NCI-H187 (cell line): ENCODE measurements at places on chromosomes 5 and 9.
A peak's percentile ranks its signal among the peaks of the same experiment; 100 is the strongest.

DNA sequence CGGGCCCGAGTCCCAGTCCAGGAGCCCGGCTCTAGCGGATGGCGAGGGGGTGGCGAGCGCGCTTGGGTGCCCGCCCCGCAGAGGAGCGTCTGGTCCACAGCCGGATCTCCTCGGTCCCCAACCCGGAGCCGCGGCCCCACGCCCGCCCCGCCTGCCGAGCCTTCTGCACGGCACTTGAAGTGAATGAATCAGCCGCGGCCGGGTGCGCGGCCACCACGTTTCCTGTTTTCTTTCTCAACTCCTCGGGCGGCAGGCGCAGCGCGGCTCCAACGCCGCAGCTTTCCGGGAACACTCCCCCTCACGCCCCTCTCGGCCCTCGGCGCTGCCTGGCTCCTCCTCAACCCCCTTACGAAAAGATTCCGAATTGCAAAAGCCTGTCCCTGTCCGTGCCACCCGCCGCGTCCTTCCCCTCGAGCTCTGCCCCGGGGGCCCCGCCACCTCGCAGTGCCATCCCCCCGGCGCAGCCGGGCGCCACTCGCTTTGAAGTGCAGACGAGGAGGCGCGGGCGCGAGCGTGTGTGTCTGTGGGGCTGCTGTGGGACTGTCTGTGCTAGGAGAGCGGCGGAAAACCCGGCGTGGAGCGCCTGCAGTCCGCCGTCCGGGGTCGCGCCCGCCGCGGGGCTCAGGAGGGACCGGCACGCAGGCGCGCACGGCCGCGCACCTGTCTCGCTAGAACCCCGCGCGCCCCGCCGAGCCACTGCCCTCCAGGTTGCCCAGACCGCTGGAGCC is 456.6 kb downstream of the RAB3C start:
- no peak for DNase-seq

DNA sequence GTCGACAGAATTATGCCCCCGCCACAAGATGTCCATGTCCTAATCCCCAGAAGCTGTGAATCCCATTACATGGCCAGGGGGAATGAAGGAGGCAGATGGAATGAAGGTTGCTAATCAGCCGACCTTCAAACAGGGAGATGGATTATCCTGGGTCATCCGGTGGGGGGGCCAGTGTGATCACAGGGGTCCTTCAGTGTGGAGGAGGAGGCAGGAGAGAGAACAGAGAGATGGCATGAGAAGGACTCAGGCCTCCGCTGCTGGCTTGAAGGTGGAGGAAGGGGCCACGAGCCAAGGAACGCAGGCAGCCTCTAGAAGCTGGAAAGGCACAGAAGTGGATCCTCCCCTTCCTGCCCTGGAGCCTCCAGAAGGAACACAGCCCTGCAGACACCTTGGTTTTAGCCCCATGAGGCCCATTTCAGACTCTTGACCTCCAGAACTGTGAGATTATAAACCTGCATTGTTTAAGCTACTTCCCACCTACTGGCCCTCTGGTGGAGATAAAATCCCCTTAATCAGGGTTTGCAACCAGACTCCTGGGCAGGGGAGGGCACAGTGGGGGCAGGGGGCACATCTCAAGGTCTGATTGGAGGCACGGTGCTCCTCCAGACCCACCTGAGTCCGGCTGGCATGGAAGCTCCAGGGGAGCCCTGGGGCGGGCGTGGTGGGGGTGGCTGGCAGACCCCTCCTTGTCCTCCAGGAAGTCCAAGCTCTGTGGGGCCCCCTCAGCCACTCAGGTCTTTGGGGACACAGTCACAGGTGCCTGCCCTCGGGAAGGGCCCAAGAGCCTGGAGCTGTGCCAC is 13.8 kb downstream of the PTGES2 start:
- no peak for DNase-seq

DNA sequence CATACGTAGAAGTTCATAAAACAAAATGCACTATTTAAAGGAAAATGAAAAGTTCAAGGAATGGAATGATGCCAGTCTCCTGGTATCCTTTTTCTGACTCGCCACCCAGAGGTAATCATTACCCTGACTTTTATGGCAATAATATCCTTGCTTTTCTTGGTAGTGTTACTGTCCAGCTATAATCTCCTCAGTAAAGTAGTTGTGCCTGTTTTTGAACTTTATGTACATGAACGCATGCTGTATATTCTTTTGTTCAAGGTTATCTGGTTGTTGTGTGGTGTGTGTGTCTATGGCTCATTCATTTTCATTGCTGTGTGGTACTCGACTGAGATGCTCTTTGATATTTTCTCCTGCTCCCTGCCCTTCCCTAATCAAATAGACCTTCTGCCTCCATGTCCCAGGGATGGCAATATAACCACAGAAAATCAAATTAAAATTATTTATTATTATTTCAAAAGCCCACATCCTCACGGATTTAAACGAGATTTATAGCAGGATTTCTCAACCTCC is 29.2 kb upstream of the FBP1 start:
- no peak for DNase-seq

GRCh38 chr9:32551276-32552051 is 663 bp upstream of the SMIM27 start:
- peak; percentile 32 for DNase-seq

GRCh38 chr9:99811172-99811571 is 10.5 kb upstream of the NR4A3 start:
- DNase-seq: no peak

GRCh38 chr5:5092149-5092548 is 48.0 kb upstream of the ADAMTS16 start:
- no peak for DNase-seq

GRCh38 chr5:143733665-143734455 is 78.1 kb upstream of the HMHB1 start:
- no peak for DNase-seq

DNA sequence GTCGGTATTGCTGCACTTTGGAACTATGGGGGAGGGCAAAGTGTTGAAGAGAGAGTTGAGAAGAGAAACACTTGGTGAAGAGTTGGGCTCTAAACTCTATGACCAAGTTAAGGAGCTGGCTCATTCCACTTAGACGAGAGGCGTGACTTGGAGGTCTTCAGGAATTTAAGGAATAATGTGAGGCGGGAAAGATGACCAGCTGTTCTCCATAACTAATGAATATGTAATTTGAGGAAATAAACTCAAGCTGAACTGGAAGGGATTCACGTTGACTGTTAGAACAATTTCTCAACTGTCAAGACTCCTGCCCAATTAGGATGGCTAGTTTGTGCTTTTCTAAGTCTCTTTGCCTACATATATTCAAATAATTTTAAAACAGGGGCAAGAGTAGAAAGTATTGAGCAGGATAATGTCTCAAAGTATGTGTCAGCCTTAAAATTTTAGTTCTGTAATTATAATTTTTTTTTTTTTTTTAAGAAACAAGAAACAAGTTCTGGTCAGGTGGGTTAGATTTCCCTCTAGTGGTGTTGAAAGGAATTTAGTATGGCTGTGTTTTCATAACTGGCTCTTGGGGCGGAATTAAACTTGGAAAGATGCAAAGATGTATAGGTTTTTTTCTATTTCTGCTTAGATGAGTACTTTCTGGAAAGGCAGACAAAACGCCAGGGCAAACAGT is 33.4 kb downstream of the TMEM252 start:
- DNase-seq: no peak

GRCh38 chr5:177440990-177441780 is 5.4 kb upstream of the PRR7 start:
- no peak for DNase-seq

DNA sequence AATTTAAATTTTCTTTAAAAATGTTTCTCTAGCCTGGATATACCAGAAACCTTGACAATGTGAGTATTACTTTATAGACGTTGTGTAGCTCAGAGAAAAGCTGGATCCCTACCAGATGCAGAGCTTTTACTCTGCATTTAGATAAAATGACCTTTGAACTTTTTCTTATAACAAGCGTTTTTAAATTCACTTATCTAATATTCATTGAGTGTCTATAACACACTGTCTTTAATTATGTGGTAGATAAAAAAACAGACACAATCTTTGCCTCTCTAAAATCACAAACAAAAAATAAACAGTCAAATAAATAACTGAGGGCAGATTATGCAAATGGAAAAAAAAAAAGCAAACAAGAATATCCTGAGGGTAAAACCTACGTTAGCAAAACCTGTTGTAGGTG is 773.6 kb downstream of the CDH12 start:
- no peak for DNase-seq

DNA sequence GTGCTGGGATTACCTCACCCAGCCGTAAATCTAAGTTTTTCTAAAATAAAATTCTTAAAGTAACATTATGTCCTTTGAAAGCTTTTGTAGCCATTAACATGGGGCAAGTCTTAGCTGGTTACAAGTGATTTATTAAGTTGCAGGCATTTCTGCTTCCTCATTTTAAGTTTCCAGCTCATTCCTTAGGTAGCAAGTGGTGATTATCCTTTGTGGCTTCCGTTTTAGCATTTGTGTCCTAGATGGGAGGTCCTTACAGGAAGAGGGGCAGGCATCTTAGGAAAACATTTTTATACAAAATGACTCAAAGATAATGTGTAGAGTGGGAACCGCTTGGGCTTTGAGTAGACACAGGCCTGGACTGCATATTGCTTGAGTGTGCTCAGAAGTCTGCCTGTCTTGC is 35.0 kb upstream of the ROPN1L start:
- DNase-seq: no peak

GRCh38 chr5:119412279-119413227 is 39.7 kb upstream of the HSD17B4 start:
- no peak for DNase-seq

DNA sequence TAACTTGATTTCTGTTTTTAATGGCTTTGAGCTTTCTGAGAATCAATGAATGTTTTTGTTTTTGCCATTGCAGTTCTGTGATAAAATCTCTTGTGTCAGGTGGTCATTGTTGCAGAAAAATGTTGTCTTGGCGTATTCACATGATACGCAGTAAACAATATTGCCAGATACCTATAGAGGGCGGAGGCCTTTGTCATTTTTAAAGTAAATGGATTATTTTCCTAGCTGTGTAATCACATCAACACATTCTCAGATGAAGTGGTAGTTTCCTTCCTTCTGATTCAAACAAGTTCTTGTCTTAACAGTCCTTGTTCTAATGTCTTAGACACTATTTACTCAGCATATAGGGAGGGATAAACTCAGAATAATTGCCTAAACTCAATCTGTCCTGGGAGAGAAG is 109.9 kb upstream of the DAB2 start:
- DNase-seq: no peak

GRCh38 chr9:134040176-134040565 is 14.9 kb downstream of the BRD3OS start:
- DNase-seq: no peak

GRCh38 chr9:80556631-80557030 is 984.9 kb downstream of the TLE4 start:
- DNase-seq: no peak

GRCh38 chr9:86047361-86047760 is 52.0 kb downstream of the GOLM1 start:
- no peak for DNase-seq

DNA sequence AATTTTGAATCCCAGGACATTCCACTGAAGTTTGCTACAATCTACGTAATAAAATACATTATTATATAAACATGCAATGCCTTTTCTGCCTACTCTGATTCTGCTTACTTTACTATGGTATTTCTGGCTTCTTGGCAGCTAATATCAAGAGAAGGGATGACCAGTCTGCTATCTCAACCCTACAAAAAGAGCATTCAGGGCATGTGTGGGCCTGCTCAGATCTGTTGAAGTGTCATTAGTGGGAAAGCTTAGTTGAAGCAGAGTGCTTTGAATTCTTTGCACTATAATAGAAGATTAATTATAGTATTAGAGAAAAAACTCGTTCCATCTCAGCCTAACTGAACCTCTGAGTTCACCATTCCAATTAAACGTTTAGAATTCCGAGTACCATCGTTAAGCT is 339.5 kb upstream of the ISL1 start:
- DNase-seq: no peak

DNA sequence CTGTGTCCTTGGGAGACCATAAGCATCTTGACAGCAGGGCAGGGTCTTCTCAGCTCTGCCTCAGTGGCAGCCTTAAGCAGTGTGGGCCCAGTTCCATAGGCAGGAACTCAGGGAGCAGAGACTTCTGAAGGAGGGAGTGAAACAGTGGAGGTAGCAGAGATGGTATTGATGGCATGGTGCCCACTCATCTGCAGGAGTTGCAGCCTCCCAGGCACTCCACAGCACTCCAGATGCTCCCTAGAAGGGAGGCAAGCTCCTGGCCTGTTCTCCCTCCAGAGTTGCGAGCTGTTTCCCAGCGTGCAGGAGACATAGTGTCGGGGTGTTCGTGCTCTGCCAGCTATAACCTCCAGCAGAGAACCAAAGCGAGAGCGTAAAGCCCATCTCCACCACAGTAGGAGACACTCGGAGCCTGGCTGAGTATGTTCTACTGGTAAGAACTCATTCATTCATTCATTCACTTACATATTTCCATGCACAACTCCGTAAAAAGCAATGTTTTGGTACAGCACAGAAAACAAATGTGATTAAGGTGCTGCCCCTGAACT is 31.4 kb upstream of the UNC5A start:
- no peak for DNase-seq

DNA sequence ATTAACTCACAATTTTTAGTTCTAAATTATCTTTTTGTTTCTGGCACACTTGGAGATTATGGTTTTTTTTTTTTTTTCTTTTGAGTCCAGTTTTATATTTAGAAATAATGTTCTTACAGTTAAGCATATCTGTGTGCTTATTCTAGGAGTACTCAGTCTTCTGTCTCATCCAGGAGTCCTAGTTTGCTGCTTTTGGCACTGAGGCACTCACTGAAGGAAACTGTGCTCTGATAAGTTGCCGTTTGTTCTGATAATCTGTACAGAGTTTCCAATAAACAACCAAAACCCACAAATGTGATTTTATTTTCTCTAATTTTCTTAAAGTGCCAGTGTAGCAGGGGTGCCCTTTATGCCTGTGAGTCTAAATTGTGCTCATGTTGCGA is 251.0 kb downstream of the LRRC70 start:
- DNase-seq: no peak

- DNase-seq: no peak
Measured at GRCh38 chr5:97377582-97377981, 194.5 kb upstream of the RIOK2 start.

GRCh38 chr9:114619191-114619761 is 8.2 kb downstream of the TMEM268 start:
- no peak for DNase-seq

- DNase-seq: no peak
Measured at GRCh38 chr9:37561682-37562081, 14.5 kb downstream of the FBXO10 start.

GRCh38 chr5:132227485-132228240 is at the start of gene P4HA2:
TSS of gene P4HA2 (minus strand) at chr5:132227853. CDS start at chr5:132218626, 9,227 bp downstream.
- DNase-seq: peak; percentile 28

- DNase-seq: peak; percentile 98
Measured at GRCh38 chr5:22852807-22853660, at the start of gene CDH12. TSS of gene CDH12 (minus strand) at chr5:22853344.

DNA sequence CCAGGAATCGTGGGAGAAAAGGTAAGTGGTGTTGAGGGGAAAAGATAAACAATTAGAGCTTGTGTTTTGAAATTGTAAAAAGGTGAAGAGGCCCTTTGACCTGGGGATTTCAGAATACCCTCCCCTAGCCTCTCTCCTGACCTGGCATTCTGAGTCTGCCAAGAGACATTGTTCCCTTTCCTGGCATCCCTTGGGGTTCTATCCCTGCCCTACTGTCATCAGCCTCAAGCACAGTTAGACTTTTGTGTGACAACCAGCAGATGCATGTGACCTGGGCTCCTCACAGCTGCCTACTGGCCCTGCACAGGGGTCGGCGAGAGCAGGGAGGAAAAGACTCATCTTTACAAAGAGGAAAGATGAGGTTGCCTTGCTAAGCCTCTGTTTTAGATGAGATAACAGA is 72.2 kb upstream of the ORM1 start:
- DNase-seq: no peak
